ENCODE measurements at places on chromosomes 3 and 15.

DNA sequence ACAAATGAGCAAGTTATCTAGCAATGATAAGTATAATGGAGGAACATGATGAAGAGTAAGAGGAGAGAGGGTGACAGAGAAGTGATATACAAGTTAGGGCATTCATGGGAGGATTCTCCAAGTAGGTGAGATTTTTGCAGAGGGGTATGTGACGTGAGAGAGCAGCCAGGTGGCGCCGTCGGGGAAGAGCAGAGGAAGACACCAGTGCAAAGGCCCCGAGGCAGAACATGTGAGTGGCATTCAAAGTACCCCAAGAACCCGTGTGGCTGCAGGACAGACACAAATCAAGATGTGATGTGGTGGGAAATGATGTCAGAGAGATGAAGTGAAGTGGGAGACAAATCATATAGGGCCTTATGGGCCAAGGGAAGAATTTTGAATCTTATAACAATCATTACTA lies 81.8 kb upstream of the GRM7 start:
- H3K4me3 ChIP-seq = no peak overlapping the region
- H3K27me3 ChIP-seq = no peaks in the 10 kb centered on the region
- no peaks in the 10 kb centered on the region for H3K36me3 ChIP-seq
- DNase-seq = peak; percentile 51

GRCh38 chr15:69926006-69926405 lies 171.7 kb downstream of the TLE3 start:
- DNase-seq = no peak
- no peak overlapping the region for H3K4me3 ChIP-seq
- no peaks in the 10 kb centered on the region for H3K36me3 ChIP-seq
- H3K27me3 ChIP-seq = no peaks in the 10 kb centered on the region
- no peaks in the 10 kb centered on the region for H3K4me1 ChIP-seq

GRCh38 chr3:154132777-154133375 lies 11.7 kb downstream of the ARHGEF26 start:
- no peaks in the 10 kb centered on the region for H3K4me1 ChIP-seq
- H3K27ac ChIP-seq = no peak overlapping the region
- no peak for DNase-seq
- peaks cover 8% of the 10 kb centered on the region for H3K36me3 ChIP-seq
- H3K4me3 ChIP-seq = no peak overlapping the region

- H3K4me3 ChIP-seq = no peak overlapping the region
- DNase-seq = no peak
- H3K4me1 ChIP-seq = no peaks in the 10 kb centered on the region
- H3K27ac ChIP-seq = no peak overlapping the region
- peaks cover 9% of the 10 kb centered on the region for H3K36me3 ChIP-seq
These were observed 50.7 kb downstream of the ATG7 start for GRCh38 chr3:11322931-11323330.

DNA sequence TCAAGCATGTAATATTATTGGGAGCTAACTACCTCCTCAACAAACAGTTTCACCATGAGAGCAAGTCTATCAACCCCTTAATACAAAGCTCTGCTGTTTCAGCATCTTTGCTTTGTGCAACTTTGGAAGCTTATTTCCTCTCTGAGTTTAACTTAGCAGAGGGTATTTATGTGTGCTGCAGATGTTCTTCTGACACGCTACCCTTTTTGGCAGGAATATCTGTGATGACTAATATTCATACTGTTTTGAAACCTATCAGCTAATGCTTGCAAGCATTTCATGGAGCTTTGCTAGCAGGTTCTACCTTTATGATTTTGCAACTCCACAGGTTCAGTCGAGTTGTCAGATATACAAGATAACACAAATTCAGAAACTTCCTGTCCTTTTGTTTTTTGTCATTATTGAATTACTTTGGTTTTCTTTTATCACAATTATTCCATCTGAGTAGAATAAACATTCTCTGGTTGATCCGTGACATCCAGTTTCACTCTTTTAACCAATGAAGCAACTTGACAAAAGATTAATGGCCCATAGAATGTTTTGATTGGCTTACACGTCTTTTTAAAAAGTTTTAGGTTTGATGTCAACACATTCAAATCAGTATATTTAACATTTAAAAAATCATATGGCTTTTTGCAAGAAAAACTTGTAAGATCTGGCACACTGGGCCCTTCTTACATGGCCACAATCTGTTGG lies 1.7 kb upstream of the SLC9A9 start:
- no peak overlapping the region for H3K4me3 ChIP-seq
- H3K4me1 ChIP-seq = peaks cover under 1% of the 10 kb centered on the region
- H3K36me3 ChIP-seq = no peaks in the 10 kb centered on the region
- no peak for DNase-seq

- H3K27ac ChIP-seq = no peak overlapping the region
- H3K27me3 ChIP-seq = no peaks in the 10 kb centered on the region
- H3K4me1 ChIP-seq = peaks cover 14% of the 10 kb centered on the region
- peak; percentile 71 for DNase-seq
- H3K36me3 ChIP-seq = no peaks in the 10 kb centered on the region
- H3K4me3 ChIP-seq = no peak overlapping the region
These were observed 139.5 kb upstream of the HACD2 start for GRCh38 chr3:123724306-123724705.

DNA sequence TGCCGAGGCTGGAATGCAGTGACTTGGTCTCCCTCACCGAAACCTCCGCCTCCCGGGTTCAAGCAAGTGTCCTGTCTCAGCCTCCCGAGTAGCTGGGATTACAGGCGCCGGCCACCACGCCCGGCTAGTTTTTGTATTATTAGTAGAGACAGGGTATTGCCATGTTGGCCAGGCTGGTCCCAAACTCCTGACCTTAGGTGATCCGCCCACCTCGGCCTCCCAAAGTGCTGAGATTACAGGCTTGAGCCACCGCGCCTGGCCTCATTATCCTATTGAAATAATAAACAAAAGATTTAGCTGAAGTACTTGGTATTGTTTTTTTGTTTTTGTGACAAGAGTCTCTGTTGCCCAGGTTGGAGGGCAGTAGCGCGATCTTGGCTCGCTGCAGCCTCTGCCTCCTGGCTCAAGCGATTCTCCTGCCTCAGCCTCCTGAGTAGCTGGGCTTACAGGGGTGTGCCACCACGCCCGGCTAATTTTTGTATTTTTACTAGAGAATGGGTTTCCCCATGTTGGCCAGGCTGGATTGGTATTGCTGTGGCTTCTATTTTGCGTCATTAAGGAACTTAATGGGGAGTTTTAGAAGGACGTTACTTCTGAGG lies 1.5 kb downstream of the RPL35A start:
- no peak for DNase-seq
- peak overlapping the region; percentile 94 for H3K4me3 ChIP-seq
- H3K36me3 ChIP-seq = peaks cover 58% of the 10 kb centered on the region
- H3K4me1 ChIP-seq = peaks cover 6% of the 10 kb centered on the region

DNA sequence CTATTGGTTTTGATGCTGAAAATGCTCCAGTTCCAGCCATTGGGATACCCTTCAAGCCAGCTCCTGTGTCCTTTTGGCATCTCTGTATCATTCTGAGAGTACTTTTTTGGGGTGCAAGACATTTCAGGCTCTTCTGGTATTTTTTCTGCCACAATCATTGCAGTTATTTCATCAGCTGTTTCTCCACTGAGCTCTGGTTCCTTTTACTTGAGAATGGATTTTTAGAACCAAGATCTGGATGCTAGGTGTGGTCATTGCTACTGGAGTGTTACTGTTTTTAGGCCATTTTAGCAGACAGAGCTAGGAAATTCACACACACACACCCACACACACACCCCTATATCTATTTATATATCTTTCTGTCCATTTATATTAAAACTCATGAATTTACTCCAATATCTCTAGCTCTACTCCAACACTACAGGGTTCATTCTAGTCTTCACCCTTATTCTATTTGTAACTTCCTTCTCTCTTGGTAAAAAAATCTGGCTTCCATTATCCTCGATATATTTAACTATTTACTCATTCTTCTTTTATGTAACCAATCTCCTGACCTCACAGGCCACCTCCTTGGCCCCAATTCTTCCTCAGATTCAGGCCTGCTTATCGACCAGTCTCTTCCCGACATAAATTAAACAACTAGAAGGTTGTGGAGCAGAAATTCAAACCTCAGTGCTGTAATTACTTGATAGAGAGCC lies 17.0 kb downstream of the SLC35G2 start:
- peaks cover 7% of the 10 kb centered on the region for H3K4me1 ChIP-seq
- H3K27me3 ChIP-seq = peaks cover 9% of the 10 kb centered on the region
- no peak overlapping the region for H3K4me3 ChIP-seq
- DNase-seq = no peak
- no peak overlapping the region for H3K27ac ChIP-seq

DNA sequence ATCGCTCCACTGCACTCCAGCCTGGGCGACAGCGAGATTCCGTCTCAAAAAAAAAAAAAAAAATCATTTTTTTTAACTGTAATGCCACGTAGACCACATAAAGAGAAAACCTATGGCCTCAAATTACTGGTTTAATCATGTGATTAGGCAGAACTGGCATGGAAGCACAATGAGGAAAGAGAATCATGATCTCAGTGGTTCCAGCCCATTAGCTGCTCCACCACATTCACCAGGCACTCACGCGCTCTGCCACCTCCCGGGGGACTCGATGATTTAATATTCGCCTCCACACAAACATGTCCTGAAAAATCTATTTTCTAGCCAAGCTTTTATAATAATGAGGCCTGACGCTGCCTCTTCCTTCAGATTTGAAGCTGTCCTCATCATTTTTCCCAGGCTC lies 204.7 kb downstream of the TBL1XR1 start:
- no peak for DNase-seq
- peaks cover 9% of the 10 kb centered on the region for H3K4me1 ChIP-seq
- no peak overlapping the region for H3K27ac ChIP-seq
- no peak overlapping the region for H3K4me3 ChIP-seq

DNA sequence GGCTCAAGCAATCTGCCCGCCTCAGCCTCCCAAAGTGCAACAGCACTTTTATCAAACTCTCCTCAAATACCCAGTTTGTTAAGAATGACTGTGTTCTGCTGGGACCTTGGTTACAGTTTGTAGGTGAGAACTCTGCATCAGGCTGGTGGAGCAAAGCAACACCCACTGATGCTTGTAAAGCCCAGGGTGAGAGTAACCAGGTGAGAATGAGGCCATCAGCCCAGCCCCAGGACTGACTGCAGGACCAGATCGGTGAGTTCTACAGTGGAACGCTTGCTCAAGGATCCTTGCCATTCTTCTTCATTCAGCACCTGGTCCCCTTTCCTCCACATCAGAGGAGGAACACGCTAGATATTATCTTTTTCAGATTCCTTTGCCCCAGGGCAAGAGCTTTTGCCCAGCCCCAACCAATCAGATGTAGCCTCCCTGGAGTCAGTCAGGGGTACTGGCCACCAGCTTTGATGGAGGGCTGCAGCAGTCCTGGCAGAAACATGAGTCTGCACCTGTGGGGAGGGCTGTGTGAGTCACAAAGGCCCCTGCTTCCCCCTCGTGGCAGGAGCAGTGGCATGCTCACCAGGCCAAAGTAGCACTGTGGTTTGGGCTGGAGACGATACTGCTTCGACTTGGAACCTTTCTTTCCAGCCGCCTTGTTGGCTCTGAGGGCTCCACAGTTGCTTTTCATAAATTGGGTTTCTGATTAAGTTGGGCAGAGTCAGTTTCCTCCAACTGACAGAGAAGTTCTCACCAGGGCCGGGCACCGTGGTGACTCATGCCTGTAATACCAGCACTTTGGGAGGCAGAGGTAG lies 3.5 kb upstream of the SHISA5 start:
- peak overlapping the region; percentile 6 for H3K4me3 ChIP-seq
- DNase-seq = peak; percentile 95
- peak overlapping the region; percentile 13 for H3K27ac ChIP-seq
- no peaks in the 10 kb centered on the region for H3K27me3 ChIP-seq

GRCh38 chr15:20353966-20354883 lies 187.4 kb downstream of the GOLGA6L6 start:
- H3K27me3 ChIP-seq = no peaks in the 10 kb centered on the region
- H3K4me1 ChIP-seq = no peaks in the 10 kb centered on the region
- no peak overlapping the region for H3K27ac ChIP-seq
- no peaks in the 10 kb centered on the region for H3K36me3 ChIP-seq
- H3K4me3 ChIP-seq = no peak overlapping the region

DNA sequence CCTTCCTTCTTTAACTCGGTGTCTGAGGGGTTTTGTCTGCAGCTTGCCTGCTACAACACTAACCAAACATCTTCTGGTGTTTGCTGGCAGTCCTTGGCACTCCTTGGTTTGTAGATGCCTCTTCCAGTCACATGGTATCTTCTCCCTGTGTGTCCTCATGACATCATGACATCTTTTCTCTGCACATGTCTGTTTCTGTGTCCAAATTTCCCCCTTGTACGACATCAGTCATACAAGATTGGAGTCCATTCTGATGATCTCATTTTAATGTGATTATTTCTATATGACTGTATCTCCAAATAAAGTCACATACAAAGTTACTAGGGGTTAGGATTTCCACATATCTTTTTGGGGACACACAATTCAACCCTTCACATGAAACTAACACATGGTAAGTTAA lies 152.3 kb upstream of the LRRN1 start:
- DNase-seq = no peak
- no peaks in the 10 kb centered on the region for H3K27me3 ChIP-seq
- H3K27ac ChIP-seq = no peak overlapping the region
- H3K4me3 ChIP-seq = no peak overlapping the region
- no peaks in the 10 kb centered on the region for H3K36me3 ChIP-seq

- H3K27me3 ChIP-seq = no peaks in the 10 kb centered on the region
- no peak overlapping the region for H3K4me3 ChIP-seq
- H3K27ac ChIP-seq = no peak overlapping the region
- no peaks in the 10 kb centered on the region for H3K4me1 ChIP-seq
- no peaks in the 10 kb centered on the region for H3K36me3 ChIP-seq
These were observed 423.7 kb upstream of the SEMA6D start for GRCh38 chr15:47293466-47294162.

GRCh38 chr15:73604477-73604876 lies 28.7 kb downstream of the NPTN start:
- no peaks in the 10 kb centered on the region for H3K36me3 ChIP-seq
- no peak for DNase-seq
- no peak overlapping the region for H3K27ac ChIP-seq
- H3K4me3 ChIP-seq = no peak overlapping the region
- H3K4me1 ChIP-seq = peaks cover 20% of the 10 kb centered on the region

- H3K4me3 ChIP-seq = no peak overlapping the region
- no peaks in the 10 kb centered on the region for H3K4me1 ChIP-seq
- no peaks in the 10 kb centered on the region for H3K27me3 ChIP-seq
- H3K36me3 ChIP-seq = no peaks in the 10 kb centered on the region
- DNase-seq = peak; percentile 60
- no peak overlapping the region for H3K27ac ChIP-seq
These were observed 94.0 kb downstream of the WDR76 start for GRCh38 chr15:43920815-43921214.
